ENCODE measurements at places on chromosomes 3 and 15. TPM values are rescaled to one million over a fixed set of nuclear protein-coding genes. Genes with fewer than 3 reads are reported as not detected.

GRCh38 chr15:32872621-32873283 lies 154.9 kb downstream of the GREM1 start:
- no peaks in the 10 kb centered on the region for H3K27me3 ChIP-seq
- H3K4me3 ChIP-seq: no peak overlapping the region
- no peak overlapping the region for H3K27ac ChIP-seq
- DNase-seq: no peak
- H3K36me3 ChIP-seq: no peaks in the 10 kb centered on the region
- H3K4me1 ChIP-seq: no peaks in the 10 kb centered on the region

DNA sequence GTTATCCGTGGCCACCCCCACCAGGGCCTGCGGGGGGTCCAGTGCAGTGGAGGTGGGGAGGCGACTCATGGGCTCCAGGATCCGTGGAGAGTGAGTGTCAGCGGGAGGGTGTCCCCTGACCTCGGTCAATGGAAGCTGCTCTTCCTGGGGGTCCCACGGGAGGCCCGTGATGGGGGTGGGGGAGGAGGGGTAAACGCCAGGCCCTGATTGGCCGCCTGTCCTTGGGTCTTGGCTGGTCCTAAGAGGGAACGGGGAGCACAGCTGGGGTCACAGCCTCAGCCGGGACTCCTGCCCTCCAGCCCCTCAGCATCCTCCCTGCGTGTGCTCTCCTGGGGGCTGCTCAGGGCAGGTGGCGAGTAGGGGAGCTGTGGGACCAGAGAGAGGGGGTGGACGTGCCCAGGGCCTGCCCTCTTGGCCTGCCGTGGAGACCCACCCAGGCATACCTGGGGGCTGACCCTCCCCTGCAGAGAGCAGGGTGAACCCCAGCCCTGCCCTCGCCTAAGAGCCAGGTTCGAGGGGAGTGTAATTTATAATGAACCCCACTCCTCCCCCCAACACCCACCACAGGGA lies 184.6 kb downstream of the GOLGA6L6 start:
- no peak overlapping the region for H3K4me3 ChIP-seq
- peak; percentile 9 for DNase-seq
- no peaks in the 10 kb centered on the region for H3K36me3 ChIP-seq
- no peaks in the 10 kb centered on the region for H3K4me1 ChIP-seq
- no peak overlapping the region for H3K27ac ChIP-seq

DNA sequence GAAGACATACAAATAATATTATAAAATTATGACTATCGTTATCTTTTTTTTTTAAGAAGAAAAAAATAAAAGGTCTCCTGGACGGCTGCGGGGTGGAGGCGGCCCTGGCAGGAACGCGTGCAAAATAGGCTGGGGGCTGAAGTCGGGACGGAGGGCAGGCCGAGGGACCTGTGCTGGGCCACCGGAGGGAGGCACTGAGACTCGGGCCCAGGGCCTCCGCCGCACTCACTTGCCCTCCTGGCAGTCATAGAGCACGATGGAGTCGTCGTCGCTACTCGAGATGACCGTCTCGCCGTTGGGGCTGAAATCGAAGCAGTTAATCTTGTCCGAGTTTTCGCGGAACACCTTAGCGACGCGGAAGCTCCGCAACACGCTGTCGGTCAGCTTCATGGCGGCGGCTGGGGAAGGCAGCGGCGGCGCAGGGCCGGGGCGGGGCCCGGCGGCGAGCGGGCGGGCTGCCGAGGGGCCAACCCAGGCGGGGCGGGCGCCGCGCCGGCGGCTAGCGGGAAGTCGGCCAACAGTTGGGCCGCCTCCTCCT lies 408 bp downstream of the WDR82 start:
- DNase-seq: peak; percentile 64
- H3K4me3 ChIP-seq: peak overlapping the region; percentile 59
- peaks cover 63% of the 10 kb centered on the region for H3K4me1 ChIP-seq
- H3K36me3 ChIP-seq: peaks cover 4% of the 10 kb centered on the region
- H3K27me3 ChIP-seq: no peaks in the 10 kb centered on the region

Gene CYP8B1
- total RNA-seq: 0.08 TPM

- H3K4me1 ChIP-seq: no peaks in the 10 kb centered on the region
- H3K27me3 ChIP-seq: no peaks in the 10 kb centered on the region
- H3K4me3 ChIP-seq: no peak overlapping the region
- no peak overlapping the region for H3K27ac ChIP-seq
- no peaks in the 10 kb centered on the region for H3K36me3 ChIP-seq
- DNase-seq: no peak
Measured at GRCh38 chr3:22684739-22685138, 518.4 kb upstream of the UBE2E2 start.

DNA sequence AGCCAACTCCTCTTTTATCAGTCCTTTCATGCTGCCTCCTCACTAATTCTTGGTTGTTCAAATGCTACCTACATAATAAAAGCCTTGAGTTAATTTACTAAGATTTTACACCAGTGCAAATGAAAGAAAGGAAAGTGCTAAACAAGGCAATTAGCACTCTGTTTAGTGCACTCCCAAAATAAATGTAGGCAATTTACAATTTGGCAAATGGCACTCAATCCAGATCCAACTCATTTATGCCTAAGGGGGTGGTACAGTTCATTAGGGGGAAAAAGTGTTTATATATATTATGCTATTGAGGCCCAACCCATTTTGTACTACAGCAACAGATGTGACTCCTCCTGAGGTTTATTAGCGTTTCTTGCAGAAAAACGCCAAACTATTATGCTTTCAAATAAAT lies 370.1 kb downstream of the NR2F2 start:
- H3K36me3 ChIP-seq: no peaks in the 10 kb centered on the region
- no peak overlapping the region for H3K27ac ChIP-seq
- H3K4me1 ChIP-seq: no peaks in the 10 kb centered on the region
- H3K4me3 ChIP-seq: no peak overlapping the region

DNA sequence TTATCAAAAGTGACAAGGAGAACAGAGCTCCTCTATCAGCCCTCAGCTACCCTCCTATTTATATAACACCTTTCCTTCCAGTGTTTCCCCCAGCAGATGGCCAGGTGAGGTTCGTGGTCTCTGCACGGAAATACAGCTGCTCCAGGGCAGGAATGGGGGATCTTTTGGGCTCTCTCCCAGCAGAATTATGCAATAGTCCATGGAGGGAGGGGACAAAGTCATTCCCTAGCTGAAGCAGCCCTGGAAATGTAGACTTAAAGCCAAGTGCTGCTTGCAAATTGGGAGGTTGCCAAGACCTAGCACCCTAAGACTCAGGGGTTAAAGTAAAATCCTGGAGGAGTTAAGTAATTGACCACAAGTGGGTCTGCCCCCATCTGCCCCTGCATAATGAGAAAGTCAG lies 256.3 kb downstream of the LRTM1 start:
- H3K27me3 ChIP-seq: no peaks in the 10 kb centered on the region
- H3K4me3 ChIP-seq: no peak overlapping the region
- no peak for DNase-seq
- no peaks in the 10 kb centered on the region for H3K36me3 ChIP-seq
- no peaks in the 10 kb centered on the region for H3K4me1 ChIP-seq

GRCh38 chr3:108133858-108134554 lies 43.2 kb upstream of the CD47 start:
- no peak overlapping the region for H3K27ac ChIP-seq
- no peak overlapping the region for H3K4me3 ChIP-seq
- no peaks in the 10 kb centered on the region for H3K27me3 ChIP-seq
- H3K36me3 ChIP-seq: no peaks in the 10 kb centered on the region

DNA sequence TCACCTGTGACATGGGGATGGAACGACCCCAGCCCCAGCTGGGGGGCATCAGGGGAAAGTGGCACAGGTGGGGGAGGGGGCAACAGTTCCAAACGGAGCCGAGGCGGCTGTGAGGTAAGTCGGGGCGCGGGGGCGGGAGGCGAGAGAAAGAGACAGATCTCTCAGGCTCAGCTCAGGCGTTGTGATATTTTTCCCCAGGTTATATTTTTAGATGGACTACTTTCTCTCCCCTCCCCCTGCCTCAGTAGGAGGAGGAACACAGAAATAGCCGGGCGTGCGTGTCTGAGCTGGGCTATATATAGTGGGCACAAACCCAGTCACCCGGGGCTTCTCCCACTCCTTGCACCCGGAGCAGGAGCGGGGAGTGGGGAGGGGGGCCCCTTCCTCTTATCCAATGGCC lies 91.0 kb upstream of the LINGO1 start:
- no peak overlapping the region for H3K27ac ChIP-seq
- no peak overlapping the region for H3K4me3 ChIP-seq
- no peaks in the 10 kb centered on the region for H3K27me3 ChIP-seq
- no peak for DNase-seq
- H3K4me1 ChIP-seq: no peaks in the 10 kb centered on the region

DNA sequence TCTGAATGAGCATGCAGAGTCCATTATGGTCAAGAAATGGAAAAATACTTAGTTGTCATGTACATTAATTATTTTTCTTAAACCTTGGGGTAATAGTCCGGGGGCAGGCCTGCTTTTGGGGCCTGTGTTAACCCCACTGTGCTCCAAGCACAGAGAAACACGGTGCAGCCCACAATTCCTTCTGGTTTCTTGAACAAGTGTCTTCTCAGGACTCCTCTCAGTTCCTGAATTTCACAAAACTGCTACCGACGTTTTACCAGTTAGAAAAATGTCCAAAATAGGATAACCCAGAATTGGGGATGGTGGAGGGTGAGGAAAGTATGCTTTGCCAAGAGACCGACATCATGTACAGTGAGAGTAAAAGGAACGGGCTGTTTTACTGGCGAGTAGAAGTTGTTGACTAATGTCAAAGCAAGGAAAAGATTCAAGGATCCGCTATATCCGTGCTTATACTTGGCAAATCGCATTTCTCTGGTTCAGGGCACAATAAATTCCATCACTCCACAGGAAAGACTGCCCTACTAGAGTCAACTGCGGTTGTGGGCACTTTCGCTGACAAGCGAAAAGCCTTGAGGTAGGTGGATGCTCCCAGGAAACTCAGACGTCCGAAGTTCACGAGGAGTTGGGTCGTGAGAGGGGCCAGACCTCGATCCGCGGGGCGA lies 495 bp upstream of the NXPE3 start:
- no peaks in the 10 kb centered on the region for H3K27me3 ChIP-seq
- no peak for DNase-seq
- peaks cover 6% of the 10 kb centered on the region for H3K36me3 ChIP-seq
- H3K4me1 ChIP-seq: peaks cover 4% of the 10 kb centered on the region

Gene FSD2
- total RNA-seq: not detected

GRCh38 chr3:159866201-159866746 lies 122.4 kb upstream of the IL12A start:
- DNase-seq: no peak
- H3K4me3 ChIP-seq: no peak overlapping the region
- no peak overlapping the region for H3K27ac ChIP-seq
- H3K36me3 ChIP-seq: no peaks in the 10 kb centered on the region
- peaks cover 2% of the 10 kb centered on the region for H3K4me1 ChIP-seq
- H3K27me3 ChIP-seq: no peaks in the 10 kb centered on the region

GRCh38 chr3:194178669-194179068 lies 42.7 kb downstream of the HES1 start:
- no peak overlapping the region for H3K4me3 ChIP-seq
- H3K27me3 ChIP-seq: no peaks in the 10 kb centered on the region
- DNase-seq: no peak
- H3K4me1 ChIP-seq: peaks cover under 1% of the 10 kb centered on the region
- H3K27ac ChIP-seq: no peak overlapping the region
- H3K36me3 ChIP-seq: no peaks in the 10 kb centered on the region

Gene CLDN18
- total RNA-seq: not detected

DNA sequence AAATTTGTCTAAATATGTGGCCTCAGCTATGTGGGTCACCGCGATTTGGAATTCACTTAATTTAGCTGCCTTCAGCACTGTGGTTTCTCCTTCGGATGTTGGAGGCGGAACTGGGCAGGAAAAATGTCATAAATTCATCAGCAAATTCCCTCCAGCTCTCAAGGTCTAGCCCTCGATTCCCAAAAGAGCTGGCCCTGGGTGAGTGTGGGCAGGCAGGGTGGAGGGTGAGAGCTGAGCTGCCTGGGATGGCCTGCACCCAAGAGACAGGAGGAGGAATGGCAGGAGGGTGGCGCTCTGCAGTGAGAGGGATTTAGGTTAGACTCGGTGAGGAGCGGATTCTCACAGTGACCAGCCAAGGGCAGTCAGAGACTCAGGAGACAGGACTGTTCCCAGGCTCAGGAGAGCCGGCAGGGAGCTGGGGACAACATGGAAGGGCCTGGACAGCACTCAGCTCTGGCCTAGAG lies 57.1 kb downstream of the FEM1B start:
- H3K27me3 ChIP-seq: no peaks in the 10 kb centered on the region
- H3K4me1 ChIP-seq: peaks cover 26% of the 10 kb centered on the region
- peak overlapping the region; percentile 71 for H3K27ac ChIP-seq
- DNase-seq: peak; percentile 73
- no peak overlapping the region for H3K4me3 ChIP-seq

GRCh38 chr3:101675709-101676215 lies 1.2 kb downstream of the ZBTB11 start:
- peaks cover 7% of the 10 kb centered on the region for H3K4me1 ChIP-seq
- peak overlapping the region; percentile 98 for H3K27ac ChIP-seq
- no peaks in the 10 kb centered on the region for H3K36me3 ChIP-seq
- H3K27me3 ChIP-seq: no peaks in the 10 kb centered on the region

- no peaks in the 10 kb centered on the region for H3K4me1 ChIP-seq
- no peaks in the 10 kb centered on the region for H3K27me3 ChIP-seq
- peak overlapping the region; percentile 76 for H3K27ac ChIP-seq
- H3K36me3 ChIP-seq: no peaks in the 10 kb centered on the region
- no peak for DNase-seq
Measured at GRCh38 chr3:46091046-46091445, 63.8 kb upstream of the XCR1 start.

DNA sequence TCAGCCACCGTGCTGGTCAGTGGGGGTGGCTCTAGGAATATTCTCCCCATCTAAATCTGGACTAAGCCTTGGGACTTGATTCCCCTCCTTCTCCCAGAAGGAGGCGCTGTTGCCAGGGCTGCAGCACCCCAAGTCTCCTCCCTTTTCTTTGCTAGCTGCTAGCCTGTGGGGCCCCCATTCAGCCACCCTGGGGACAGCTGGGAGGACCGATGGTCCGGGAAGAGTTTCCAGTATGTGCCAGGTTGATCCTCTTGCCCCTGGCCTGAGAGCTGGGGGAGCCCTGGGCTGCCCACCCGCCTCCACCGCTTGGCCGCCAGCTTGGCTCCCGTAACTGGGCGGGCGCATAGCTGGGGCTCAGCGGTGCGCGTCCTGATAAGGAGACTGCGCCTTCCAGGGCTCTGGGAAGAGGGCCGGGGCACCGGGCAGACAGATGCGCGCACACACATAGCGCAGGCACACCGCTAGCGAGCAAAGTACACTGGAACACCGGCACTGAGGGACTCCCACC lies 4.2 kb downstream of the SMAD6 start:
- no peaks in the 10 kb centered on the region for H3K27me3 ChIP-seq
- no peak overlapping the region for H3K4me3 ChIP-seq
- H3K36me3 ChIP-seq: no peaks in the 10 kb centered on the region
- DNase-seq: no peak

Data from adrenal gland (tissue), 19 donors.